H4 (cell line): ENCODE measurements at places on chromosomes 13 and 19.

- no peak for DNase-seq
These were observed 282.7 kb upstream of the KLHL1 start for GRCh38 chr13:70390968-70391367.

GRCh38 chr13:53260594-53260993, 232.0 kb downstream of the OLFM4 start:
- no peak for DNase-seq

- no peak for DNase-seq
These were observed 52.3 kb upstream of the GPC6 start for GRCh38 chr13:93174260-93174659.

DNA sequence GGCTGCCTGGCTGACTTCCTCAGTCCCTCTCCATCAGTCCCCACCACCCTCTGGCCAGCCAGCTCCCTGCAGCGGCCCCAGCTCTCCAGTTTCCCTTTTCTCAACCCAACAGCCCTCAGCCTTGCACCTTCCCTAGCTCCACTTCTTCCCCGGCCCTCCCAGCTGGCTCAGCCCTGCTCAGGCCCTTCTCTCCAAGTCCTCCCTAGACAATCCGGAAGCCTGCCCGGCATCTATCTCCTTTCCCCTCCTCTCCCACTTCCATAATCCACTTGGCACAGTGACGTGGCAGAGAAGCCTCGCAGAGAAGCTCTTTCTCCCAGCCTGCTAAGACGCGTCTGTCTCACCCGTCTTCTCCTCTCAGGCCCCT, 1.1 kb downstream of the UBXN6 start:
- DNase-seq: no peak

DNA sequence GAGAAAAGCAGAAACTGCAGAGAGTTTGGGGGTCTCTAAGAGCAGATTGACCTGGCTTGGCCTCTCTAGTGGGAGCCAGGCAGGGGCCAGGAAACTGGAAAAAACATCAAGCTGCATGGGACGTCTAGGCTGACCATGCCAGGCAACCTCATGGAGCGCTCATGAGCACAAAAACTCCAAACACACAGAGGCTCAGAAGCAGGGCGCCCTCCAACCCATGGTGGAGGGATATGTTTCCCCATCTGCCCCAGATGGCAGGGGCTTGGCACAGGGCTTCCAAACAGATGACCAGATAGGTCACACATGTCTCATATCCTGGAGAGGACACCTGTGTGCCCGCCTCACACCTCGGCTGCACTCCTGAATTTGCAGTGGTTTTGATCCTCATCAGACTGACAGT, 879.0 kb downstream of the UQCRFS1 start:
- no peak for DNase-seq

GRCh38 chr13:24176351-24177101, 16.0 kb downstream of the SPATA13 start:
- DNase-seq: no peak

DNA sequence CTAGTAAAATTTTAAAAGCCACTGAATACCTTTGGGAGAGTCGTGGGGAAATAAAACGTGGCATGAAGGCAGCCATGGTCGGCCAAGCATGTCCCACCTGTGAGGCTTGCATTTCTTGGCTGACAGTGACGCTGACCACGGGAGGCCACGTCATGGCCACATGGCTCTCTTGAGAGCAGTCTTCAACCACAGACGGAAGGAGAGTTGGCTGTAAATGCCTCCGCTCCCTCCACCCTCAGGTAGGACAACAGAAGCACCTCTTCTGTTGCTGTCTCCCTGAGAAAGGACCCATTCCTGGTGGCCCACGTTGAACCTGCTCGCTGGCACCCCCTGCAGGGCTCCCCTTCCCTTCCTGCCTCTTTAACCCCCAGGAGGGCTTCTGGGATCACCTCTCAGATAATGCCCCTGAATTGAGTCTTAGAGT, 10.6 kb upstream of the LRRC25 start:
- peak; percentile 51 for DNase-seq

DNA sequence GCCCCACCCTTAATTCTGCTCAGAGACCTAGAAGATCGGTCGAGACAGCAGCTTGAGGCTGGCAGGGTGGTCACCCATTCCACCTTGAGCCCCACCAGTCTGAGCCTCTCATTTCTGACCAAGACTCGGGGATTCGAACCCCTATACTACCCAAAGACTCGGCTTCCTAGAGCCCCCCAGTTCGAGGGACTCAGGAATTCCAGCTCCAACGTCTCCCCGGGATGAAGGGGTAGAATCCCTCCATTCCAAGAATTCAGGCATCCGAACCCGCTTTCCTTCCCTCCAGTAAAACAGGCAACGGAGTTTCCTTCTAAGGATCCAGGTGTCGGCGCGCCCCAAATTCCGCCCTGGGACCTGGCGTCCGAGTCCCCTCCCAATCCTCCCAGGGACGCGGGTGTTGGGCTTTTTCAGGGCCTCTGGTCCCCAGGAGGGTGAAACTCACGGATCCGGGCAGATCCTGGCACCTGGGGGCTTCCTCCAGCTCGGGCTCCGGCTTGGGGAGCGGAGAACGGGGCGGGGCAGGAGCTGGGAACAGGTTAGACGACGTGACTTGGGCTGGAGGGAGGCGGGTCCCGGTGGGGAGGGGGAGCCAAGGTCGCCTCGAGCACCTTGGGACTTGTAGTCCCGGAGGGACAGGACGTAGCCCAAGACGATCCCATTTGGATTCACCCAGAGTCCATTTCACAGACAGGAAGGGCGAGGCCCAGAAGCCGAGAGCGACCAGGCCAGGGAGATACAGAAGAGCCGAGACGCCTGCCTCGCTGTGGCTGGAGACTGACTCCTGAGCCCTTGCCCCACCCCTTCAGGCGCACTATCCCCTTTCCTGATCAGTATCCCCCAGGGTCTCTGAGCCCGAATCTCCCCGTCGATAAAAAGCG, at the start of gene PPP1R13L:
PPP1R13L (minus strand) TSS at position 513 of the 878 bp plus-strand sequence. CDS start 6,751 bp downstream, outside the sequence.
- no peak for DNase-seq

- DNase-seq: no peak
These were observed 10.2 kb downstream of the DOT1L start for GRCh38 chr19:2173767-2174577.

DNA sequence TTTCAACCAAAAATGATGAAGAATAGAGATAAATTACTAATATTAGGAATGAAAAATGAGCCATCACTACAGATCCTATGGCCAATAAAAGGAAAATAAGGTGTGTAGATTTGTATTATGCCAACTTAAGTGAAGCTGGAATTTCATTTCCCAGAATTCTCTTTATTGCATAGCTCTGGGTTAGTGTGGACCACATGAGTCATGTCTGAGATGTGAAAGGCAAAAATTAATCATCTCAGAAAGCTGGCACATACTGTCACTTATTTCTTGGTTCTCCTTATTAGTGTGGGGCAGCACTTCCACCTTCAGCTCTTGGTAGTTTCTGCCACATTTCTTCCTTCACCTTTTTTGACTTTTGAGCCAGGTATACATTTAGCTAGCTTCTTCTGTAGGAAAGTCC, 82.6 kb downstream of the KATNAL1 start:
- no peak for DNase-seq

DNA sequence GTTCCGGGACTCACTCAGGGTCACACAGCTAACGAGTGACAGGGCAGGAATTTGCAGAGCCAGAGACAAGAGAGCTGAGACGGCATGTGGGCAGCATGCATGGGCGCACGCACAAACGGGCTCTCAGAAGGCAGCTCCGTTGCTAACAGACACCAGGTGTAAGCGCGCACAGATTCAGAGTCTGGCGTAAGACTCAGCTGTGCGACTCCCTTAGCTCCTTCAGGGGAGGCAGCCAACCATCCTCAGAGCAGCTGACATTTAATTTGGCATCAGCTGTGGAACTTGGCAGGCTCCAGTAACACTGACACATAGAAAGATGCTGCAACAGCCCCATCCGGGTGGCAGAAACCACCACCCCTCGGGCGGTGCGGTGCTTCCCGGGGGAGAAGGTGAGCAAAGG, 7.5 kb upstream of the TM6SF2 start:
- no peak for DNase-seq

DNA sequence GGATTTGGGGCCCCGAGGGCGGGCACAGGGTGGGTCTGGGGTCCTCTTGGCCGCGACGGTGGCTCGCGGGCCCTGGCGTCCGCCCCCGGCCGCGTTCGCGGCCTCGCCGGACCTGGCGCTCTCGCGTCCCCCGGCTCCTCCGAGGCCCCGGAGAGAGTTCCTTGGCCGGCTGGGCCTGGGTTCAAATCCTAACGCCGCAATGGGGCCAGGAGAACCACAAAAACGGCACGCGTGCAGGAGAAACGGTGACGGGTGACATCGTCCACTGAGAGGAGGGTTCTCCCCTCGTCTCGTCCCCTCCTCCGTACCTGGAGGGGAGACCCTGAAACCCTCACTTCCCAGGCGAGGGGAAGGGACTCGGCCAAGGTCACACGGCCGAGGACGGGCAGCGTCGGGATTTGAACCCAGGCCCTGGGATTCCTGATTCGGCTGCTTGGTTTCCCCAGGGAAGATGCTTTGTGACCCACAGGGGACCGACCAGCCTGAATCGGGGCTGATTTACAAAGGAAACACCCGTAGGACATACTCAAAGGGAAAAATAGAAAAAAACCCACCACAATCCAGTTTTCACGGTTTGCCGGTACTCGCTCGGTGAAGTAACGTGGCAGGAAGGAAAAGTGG, 624 bp downstream of the SAFB start:
- DNase-seq: no peak

GRCh38 chr19:51357952-51358351, 8.2 kb downstream of the ETFB start:
- no peak for DNase-seq

GRCh38 chr13:46170268-46170667, 11.7 kb downstream of the LCP1 start:
- DNase-seq: no peak

GRCh38 chr19:43525836-43526771, 897 bp downstream of the ETHE1 start:
- DNase-seq: no peak

DNA sequence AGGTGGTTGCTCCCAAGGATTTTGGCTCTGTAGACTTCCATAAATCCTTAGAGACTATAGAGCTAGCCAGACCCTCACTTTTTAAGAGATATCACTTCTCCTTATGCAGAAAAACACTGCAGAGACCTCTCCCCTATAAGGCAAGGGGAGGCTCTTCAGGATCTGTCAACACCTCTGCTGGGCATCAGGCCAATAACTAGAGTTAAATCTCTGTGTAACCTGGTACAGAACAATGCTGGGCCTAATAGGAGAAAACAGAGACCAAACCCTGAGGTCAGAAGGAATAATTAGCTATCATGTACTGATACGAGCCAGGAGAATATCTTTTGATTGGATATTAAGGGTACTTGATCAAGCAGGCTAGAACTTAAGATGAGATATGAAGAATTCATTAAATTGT, 358.5 kb downstream of the TBC1D4 start:
- no peak for DNase-seq

GRCh38 chr13:39682788-39683187, 27.3 kb downstream of the COG6 start:
- no peak for DNase-seq

DNA sequence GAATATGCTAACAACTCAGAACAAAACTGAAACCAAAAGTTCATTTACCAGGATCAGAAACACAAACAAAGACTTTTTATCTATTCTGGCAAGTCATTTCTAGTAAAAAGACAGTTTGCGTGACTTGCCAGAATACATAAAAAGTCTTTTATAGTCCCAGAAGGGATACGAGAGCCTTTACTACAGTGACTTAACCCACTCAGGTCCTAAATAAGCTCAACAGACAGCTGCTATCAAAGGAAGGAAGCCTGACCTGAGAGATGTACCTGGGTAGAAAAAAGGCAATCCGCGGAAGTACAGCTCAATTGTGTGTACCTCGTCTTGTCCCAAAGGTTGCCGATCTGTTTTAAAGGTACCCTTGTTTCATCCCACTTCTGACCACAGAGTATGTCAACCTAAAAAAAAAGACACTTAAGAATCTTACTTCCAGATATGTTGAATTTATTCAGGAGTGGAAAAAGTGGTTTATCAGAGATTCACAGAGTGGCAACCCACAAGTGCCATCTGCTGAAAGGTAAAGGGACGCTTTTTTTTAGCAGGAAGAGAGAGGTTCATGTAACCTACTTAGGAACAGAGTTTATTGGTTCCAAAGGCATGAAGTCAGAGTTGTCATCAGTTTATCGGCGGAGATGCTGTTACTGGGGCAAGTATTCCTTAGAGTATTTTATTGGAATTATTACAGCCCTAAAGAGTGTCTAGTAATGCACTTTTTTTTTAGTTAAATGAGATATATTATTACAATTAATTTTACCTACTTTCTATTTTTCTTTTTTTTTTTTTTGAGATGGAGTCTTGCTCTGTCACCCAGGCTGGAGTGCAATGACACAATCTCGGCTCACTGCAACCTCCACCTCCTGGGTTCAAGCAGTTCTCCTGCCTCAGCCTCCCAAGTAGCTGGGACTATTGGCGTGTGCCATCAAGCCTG, 69.7 kb upstream of the C1QTNF9B start:
- no peak for DNase-seq

DNA sequence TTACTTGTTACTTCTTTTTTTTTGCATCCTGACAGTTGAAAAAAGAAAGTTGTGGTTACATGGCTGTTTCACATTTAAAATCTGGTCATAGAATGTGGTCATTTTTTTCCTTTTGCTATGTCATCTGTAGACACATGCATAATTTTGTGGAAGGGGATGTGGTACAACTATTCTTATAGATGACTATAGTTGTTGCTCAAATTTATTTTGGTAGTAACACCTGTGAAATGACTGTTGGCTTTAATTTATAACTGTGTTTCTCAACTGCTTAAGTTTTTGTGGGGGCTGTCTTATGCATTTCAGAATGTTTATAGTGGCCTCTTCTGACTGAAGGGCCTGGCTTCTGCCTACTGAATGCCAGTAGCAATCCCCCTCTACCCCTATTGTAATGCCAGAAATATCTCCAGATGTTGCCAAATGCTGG, 130.5 kb downstream of the PAN3 start:
- no peak for DNase-seq

GRCh38 chr19:56117889-56118288, 3.2 kb downstream of the ZNF787 start:
- no peak for DNase-seq

- no peak for DNase-seq
These were observed 2.9 kb downstream of the LDLR start for GRCh38 chr19:11092181-11092538.

GRCh38 chr19:29483944-29484581, 41.7 kb upstream of the VSTM2B start:
- no peak for DNase-seq

DNA sequence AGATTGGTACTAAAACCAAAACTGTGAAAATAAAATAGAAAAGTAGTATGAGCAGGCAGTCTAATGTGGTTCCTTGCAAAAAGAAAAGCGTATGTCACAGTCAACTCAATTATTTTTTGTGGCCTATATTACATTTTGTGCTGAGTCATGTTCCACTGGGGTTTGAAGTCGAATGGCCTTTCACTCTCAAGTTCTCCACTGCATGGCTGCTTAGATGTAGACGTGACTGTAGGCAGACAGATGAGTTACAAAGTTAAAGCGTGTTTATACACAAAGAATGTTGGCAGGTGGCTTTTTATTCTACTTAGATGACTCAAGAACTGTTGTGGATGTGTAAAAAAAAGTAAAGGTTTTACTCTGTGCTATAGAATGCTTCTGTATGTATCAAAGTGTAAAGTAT, 133.9 kb downstream of the SLITRK6 start:
- peak; percentile 49 for DNase-seq

GRCh38 chr19:1082165-1082927, 12.8 kb downstream of the POLR2E start:
- no peak for DNase-seq

- DNase-seq: no peak
These were observed 6.8 kb downstream of the BIVM start for GRCh38 chr13:102805680-102806079.
